ENCODE measurements at places on chromosomes 1 and 21.

- DNase-seq, result no peak
Observed at GRCh38 chr1:17016317-17016661, 4.6 kb upstream of the ATP13A2 start.

GRCh38 chr1:228919914-228920313 lies 184.6 kb downstream of the RHOU start:
- no peak for DNase-seq

DNA sequence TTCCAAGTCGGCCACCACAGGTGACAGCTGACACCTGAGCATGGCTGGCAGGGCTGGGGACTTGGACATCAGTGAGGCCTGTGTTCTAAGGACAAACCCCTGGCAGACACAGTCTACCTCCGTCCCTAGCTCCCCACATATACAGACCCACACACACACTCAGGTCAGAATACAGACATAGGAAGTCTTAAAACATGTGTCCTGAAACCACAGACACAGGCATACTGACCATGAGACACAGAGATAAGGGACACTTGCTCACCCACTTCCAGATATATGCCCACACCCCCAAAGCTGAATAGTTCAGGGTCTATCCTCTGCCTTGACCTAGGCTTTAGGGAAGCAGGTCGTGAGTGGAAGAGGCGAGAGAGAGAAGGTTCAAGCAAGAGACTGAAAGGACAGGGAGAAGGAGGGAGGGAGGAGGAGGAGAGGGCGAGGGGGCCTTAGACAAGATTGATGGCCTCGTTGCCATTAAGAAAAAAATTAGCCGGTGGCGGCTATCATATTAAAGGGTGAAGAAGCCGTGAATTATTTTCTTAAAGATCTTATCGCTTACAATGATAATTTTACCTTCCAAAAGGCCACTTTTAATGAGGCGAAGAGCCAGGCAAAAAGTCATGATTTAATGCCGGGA lies 49.9 kb downstream of the TMEM53 start:
- no peak for DNase-seq

DNA sequence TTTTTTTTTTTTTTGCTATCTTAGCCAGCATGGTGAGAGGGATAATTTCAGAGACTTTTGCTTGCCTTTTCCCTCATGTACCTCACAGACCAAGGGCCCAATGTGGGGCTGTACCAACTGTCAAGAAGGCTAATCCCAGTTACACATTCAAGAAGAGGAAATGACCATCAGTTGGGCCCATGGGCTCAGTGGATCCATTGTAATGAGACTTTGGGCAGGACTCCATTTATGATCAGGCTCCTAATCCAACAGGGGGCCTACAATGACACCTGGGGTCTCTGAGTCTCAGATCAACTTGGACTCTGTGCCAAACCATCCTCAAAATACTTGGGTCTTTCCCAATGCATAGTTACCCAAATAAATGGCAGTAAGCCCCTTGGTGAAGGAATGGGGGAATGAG lies 450.4 kb upstream of the VAMP3 start:
- no peak for DNase-seq

- peak; percentile 47 for DNase-seq
Observed at GRCh38 chr1:155175281-155175926, 1.8 kb downstream of the TRIM46 start.

DNA sequence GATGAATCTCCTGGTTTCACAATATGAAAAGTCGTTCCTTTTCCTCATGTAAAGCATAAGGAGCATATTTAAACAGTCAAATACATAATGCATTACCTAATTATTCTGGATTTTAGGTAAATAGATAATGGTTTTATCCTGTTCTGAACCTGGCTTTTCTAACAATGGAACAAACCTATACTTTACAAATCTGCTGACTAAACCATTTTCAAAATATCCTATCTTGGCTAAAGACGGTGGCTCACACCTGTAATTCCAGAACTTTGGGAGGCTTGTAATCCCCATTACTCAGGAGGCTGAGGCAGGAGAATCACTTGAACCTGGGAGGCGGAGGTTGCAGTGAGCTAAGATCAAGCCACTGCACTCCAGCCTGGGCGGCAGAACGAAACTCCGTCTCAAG lies 2.9 kb downstream of the SMIM12 start:
- no peak for DNase-seq

DNA sequence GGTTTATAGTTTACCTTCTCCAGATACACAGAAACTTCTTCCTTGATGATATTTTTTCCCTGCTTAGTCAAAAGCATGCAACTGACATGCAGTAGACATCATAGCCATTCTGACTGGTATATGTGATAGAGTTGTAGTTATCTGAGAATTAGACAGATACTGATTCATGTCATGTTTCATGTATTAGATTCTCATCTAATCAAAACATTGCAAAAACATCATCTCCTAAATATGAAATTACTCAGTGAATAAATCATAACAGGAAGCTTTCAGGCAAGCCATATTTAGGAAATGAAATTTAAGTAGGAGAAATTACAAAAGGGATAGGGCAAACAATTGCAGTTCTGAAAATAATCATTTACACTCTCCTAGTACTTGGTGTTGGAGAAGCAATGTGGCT lies 38.4 kb upstream of the ASB17 start:
- DNase-seq, result no peak

- peak; percentile 61 for DNase-seq
Observed at GRCh38 chr21:43306911-43307676, 119.8 kb downstream of the SIK1 start.

GRCh38 chr1:231778009-231778719 lies 151.6 kb downstream of the DISC1 start:
- DNase-seq, result no peak

DNA sequence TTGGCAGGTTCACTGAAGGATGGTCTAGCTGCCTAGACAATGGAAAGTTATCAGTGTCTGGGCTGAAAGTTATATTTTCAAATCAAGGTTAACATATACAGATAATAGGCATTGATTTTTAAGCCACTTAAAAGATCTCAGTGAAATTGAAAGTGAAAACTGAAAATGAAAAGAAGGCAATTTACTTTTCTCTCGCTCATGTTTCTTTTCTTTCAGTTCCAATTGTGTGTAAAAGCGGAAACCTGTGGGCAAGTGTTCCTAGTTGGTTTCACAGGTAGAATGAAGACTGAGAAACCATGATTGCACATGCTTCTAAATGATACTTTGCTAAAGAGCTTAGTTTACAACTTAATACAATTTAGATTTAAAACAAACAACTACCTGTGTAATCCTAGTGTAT lies 383.7 kb downstream of the ZP4 start:
- DNase-seq, result no peak

GRCh38 chr1:215887627-215888026 lies 320.5 kb downstream of the KCTD3 start:
- DNase-seq, result no peak

GRCh38 chr1:25875154-25875855 lies at the start of gene PAQR7:
Gene PAQR7 (minus strand): TSS chr1:25875708. CDS start chr1:25863839, 11,869 bp downstream.
- peak; percentile 74 for DNase-seq

DNA sequence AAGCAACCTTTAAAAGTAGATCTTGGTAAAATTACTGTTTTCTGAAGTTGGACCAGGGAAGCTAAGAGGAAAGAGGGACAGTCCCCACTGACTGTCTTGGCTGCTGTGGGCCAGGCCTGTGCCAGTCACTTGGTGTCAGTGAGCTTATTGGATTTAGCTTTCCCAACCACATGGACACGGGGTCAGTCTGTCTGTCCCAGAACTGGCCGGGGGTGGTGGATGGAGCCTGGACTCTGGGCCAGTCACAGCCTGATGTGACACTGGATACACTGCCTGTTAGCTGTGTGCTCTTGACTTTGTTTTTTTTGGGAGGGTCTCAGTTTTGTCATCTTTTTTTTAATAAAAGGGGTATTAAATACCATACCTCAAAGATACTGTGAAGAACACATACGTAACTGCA lies 96.7 kb downstream of the GALNT2 start:
- DNase-seq, result no peak

DNA sequence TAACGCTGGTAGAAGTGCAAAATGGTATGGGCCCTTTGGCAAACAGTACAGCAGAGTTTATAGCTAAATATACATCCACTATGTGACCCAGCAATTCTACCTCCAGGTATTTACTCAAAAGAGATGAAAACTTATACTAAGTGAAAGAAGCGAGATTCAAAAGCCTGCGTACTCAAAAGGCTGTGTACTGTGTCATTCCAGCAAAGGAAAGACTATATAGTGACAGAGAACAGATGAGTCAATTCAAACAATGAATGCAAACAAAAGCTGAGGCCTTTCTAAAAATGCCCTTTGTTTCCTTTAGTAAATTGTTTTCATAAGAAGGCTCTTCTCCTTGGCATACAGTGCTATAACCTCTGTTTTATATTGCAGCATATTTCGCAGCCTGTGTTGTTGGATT lies 268.8 kb upstream of the CSF3R start:
- DNase-seq, result no peak

GRCh38 chr1:216248628-216249027 lies 174.6 kb downstream of the USH2A start:
- no peak for DNase-seq

- DNase-seq, result no peak
Observed at GRCh38 chr1:14969006-14969405, 184.5 kb upstream of the TMEM51 start.

DNA sequence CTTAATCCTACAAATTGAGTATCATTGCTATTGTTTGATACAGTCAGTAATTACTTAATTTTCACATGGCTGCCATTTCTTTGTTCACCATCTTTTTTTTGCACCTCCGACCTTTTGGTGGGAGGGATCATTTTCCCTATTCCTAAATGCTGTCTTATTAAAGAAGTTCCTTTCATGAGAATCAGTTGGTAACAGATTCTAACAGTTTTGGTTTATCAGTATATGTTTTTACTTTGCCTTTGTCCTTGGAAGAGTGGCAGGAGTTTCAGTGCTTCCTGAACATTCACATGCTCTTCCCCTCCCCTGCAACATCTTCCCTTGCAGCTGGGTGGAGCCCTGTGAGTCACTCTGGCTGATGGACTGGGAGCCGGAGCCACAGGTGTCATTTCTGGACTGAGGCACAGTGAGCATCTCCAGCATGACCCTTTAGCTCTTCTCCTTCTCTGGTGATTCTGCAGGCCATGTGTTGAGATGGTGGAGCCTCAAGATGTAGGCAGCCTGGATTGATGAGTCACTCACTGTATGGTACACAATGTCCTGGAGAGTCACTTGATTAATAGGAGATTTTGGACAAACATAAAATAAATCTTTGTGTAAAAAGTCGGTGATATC lies 217.7 kb downstream of the URB2 start:
- DNase-seq, result peak; percentile 74

DNA sequence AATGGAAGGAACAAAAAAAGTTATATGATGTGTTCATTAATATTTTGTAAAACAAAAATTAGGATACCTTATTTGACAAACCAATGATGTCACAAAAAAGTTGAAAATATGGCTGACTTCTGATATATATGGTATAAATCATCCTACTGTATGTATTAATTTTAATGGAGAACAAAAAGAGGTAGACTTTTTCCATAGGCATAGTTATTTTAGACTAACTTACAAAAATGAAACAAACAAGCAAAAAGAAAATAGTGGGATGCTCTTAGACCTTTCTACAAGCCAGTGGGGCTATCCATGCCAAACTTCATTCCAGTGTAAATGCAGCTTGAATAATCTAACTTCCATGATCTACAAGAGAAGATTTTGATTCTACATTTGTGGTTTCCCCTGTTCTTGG lies 522 bp upstream of the SPTA1 start:
- no peak for DNase-seq

- DNase-seq, result no peak
Observed at GRCh38 chr1:32331549-32331948, 4.5 kb downstream of the MARCKSL1 start.

- DNase-seq, result no peak
Observed at GRCh38 chr21:16509476-16509875, 779.7 kb downstream of the USP25 start.

- no peak for DNase-seq
Observed at GRCh38 chr1:236701782-236702181, 15.5 kb downstream of the ACTN2 start.

- DNase-seq, result no peak
Observed at GRCh38 chr1:22598736-22599135, 35.4 kb downstream of the EPHA8 start.

DNA sequence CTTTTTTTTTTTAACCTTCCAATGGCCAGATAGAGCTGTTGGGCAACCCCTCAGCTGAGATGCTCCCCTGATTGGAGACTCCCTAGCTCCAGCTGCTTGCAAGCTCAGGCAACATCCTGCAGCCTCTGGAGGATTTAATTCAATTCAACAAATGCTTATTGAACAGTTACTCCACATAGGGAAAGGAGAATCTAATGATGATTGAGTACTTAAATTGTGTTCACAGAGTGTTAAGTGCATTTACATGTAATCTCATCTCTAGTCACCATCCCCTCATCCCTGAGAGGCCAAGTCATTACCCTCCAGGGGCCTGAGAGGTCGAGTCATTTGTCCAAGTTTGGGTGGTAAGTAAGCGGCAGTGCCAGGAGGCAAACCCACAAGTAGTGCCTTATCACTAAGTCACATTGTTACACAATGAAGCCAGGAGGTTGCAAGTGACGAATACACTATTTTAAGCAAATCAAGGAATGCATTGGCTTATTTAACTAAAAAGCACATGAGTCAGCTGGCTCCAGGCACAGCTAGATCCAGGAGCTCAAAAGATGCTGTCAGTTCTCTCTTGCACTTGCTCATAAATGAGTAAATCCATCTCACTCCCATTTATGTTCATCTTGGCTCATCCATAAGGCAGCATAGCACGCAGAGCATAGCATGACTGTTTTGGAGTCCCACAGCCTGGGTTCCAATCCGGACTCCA lies 64.3 kb downstream of the OPTC start:
- DNase-seq, result peak; percentile 46

DNA sequence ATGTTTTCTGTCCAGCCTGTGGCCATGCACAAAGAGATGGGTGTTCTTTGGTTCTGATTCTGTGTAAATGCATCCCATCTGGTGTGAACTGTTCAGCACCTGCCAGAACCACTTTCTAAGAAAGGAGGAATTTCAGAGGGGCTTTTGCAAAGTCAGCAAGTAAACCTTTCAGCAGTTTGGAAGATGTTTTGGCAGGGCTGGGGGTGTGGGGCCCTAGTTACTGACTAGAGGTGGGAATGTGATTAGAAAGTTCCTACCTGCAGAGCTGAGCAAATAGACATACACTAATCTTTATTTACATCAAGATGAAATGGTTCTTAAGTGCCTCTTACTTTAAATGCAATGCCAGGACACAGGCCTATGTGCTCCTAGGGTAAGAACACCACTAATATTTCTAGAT lies 378.1 kb upstream of the USP24 start:
- DNase-seq, result no peak

- no peak for DNase-seq
Observed at GRCh38 chr1:84735483-84735882, 45.2 kb upstream of the SSX2IP start.

- DNase-seq, result no peak
Observed at GRCh38 chr1:179875596-179876299, 1.9 kb downstream of the TOR1AIP2 start.

GRCh38 chr1:78334114-78334513 lies 156.7 kb upstream of the PTGFR start:
- DNase-seq, result no peak

GRCh38 chr1:47190857-47191256 lies 1.0 kb upstream of the PDZK1IP1 start:
- DNase-seq, result no peak

- no peak for DNase-seq
Observed at GRCh38 chr1:197632651-197633050, 142.6 kb downstream of the DENND1B start.

GRCh38 chr1:81388435-81388834 lies 412.3 kb upstream of the ADGRL2 start:
- DNase-seq, result no peak
